Hematopoietic multipotent progenitor cell treated with erythropoietin and hydrocortisone succinate and interleukin-3 and kit ligand, for 15 days (in vitro differentiated cells): ENCODE measurements at places on chromosomes 6 and 20.
A peak's percentile ranks its signal among the peaks of the same experiment; 100 is the strongest.

- DNase-seq = peak; percentile 61
These were observed 67.4 kb downstream of the ZBTB2 start for GRCh38 chr6:151323791-151324487.

DNA sequence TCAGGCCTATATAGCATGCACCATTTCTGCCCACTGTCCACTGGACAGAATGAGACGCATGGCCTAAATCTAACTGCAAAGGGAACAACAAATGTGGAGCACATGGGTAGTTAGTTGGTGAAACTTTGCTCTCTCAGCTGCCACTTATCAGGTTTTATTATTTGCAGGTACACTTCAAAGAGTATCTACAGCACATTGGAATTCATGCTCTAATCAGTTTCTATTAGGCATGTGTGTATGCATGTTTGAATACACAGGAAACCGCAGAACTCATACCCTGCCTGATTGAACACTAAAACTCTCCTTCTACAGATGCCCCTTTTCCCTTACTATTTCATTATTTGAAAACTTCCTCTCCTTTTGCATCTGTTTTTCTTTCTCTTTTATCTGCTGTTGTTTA lies 97.4 kb upstream of the HSF2 start:
- no peak for DNase-seq

GRCh38 chr6:139152892-139153271 lies 18.0 kb downstream of the HECA start:
- DNase-seq = no peak

GRCh38 chr20:42430598-42430997 lies 759.1 kb downstream of the PTPRT start:
- DNase-seq = no peak

GRCh38 chr20:54058420-54059139 lies 11.8 kb downstream of the BCAS1 start:
- DNase-seq = no peak

- no peak for DNase-seq
These were observed 74.7 kb downstream of the SYNJ2 start for GRCh38 chr6:158056355-158056754.

DNA sequence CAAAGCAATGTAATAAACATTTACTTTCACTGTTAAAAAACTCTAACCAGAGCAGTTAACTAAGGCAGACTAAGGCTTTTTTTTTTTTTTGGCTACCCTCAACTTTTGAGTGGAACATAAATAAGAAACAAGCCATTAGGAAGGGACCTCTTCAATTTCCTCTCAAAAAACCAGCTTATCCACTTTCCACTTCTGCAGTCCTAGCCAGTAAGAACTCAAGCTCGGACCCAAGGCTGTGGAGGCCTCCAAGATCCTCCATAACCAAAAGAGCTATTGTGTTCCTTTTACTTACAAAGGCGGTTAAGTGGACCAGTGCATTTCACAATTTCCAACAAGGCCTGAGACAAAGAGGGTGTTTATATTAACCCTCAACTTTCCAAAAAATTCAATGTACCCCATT lies 5.3 kb downstream of the KCNK5 start:
- DNase-seq = no peak

DNA sequence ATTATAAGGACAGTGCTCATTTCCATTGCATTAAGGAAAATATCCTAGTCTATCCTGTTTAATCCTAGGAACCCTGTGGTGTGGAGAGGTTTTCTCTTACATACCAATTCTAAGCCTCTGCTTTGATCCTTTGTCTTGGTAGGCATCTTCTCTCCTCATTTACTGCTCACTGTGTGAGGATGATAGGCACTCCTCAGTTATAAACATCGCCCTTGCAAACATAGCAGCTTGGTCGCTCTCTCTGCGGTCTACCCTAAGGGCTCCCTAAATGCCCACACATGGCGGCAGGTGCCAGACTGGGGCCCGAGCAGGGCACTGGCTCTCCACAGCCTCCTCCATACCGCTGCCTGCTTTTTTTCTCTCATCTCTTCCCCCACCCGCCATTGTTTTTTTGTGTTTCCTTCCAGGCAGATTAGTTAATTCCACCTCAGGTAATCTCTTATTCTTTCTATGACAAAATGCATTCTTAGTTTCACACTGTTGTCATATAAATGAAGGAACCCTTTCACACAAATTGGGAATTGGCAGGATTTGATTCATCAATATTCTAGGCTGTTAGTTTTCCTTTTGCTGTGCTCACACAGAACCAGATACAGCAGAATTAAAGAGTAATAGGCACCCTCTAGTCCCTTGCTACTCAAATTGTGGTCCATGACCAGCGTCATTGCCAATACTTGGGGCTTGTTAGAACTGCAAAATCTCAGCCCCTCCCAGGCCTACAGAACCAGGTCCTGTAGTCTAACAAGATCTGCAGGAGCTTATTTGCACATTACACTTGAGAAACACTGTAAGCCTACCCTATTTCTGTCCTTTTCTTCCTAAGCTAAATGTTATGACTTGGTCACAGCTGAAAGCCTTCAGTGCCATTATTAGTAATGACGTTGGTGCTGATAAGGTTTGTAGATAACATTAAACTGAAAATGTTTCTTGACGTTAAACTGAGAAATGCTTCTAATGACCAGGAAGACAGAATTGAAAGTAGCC lies 36.3 kb downstream of the CARMIL1 start:
- no peak for DNase-seq

GRCh38 chr6:169445661-169446581 lies 192.3 kb upstream of the THBS2 start:
- no peak for DNase-seq

DNA sequence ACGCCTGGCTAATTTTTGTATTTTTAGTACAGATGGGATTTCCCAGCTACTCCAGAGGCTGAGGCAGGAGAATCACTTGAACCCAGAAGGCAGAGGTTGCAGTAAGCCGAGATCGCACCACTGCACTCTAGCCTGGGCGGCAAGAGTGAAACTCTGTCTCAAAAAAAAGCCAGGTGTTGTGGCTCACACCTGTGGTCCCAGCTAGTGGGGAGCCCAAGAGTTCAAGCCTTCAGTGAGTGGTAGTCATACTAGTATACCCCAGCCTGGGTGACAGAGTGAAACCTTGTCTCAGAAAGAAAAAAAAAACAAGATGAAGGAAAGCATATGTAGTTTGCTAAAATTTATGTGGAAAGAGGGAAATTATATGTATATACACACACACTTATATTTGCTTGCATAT lies 20.0 kb upstream of the POU5F1 start:
- no peak for DNase-seq

GRCh38 chr20:25272223-25273000 lies 24.5 kb downstream of the PYGB start:
- no peak for DNase-seq

DNA sequence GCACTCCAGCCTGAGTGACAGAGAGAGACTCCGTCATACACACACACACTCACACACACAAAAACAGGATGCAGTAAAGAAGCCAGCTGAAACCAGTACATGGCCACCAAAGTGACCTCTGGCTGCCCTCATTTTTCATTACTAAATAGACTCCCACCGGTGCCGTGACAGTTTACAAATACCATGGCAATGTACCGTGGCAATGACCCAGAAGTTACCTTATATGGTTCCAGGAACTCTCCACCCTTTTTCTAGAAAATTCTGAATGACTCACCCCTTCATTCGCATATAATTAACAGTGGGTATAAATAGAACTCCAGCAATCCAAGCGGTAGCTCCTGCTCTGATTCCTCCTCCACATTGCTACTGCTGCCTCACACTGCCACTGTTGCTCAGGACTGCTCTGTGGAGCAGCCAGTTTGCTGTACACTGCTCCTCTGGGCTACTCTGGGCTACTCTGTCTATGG lies 57.7 kb downstream of the SNX5 start:
- DNase-seq = no peak

DNA sequence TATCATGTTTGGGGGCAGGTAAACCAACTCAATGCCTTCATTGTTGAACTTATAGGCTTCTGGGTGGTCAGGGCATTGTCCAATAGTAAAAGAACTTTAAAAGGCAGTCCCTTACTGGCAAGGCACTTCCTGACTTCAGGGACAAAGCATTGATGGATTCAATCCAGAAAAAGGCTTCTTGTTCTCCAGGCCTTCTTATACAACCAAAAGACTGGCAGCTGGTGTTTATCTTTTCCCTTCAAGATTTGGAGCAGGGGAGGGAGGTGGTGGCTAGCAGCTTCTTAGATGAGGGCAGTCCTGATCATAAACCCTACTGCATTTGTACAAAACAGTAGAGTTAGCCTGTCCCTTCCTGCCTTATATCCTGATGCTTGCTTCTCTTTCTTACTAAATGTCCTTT lies 57.5 kb downstream of the NCOA3 start:
- DNase-seq = no peak

DNA sequence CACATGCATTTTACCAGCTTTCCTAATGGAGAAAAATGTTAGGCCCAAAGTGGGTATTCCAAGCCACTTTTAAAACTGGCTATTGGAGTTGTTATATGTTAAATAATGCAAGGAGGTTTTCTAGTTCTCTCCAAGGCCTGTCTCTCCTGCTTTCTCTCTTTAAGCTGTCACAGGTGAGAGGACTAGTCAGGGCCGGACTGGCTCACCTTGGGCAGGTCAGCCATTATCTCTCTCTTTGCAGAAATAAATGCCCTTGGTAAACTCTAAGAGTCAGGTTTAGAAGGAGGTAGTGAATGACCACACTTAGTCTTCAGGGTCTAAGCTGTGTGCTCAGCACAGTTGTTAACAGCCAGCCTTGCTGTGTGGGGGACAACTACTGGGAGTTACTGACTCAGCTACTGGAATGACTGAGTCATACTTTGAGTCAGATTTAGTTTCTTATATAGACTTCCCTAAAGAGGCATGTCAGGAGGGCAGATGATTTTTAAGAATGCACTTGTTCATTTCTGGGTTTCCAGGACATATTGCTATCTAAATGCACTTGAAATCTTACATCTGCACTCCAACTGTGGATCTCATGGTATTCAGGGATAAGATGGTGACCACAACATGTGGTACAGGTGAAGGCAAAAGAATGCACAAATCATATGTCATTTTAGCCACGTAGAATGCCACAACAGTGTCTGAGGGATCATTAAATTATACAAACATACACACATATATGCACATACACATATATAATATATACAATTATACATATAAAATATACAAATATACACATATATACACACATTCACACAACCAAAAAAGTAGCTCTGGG lies 719.4 kb downstream of the EPM2A start:
- DNase-seq = no peak

GRCh38 chr6:26260725-26261490 lies 104.1 kb upstream of the BTN3A2 start:
- DNase-seq = no peak

- no peak for DNase-seq
These were observed 11.2 kb downstream of the ZNF337 start for GRCh38 chr20:25685276-25686080.

DNA sequence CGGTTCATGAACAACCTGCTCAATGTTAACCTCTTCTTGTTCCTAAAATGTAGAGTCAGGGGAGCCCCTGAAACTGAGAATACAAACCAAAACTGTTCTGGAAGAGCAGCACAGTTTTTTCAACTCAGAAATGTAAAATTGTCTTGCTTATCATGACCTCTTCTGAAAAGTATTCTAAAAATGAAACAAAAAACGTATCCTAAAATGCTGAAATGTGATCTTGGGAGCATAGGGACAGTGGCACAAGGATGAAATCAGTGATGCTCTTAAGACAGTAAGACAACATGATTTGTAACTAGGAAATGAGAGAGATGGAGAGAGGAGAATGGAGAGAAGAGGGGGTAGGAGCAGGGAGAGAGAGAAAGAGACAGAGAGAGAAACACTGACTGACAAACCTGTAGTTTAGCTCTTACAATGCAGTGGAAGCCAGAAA lies 27.5 kb downstream of the NCOA7 start:
- DNase-seq = no peak

- no peak for DNase-seq
These were observed 60.7 kb downstream of the DTNBP1 start for GRCh38 chr6:15602154-15602553.

DNA sequence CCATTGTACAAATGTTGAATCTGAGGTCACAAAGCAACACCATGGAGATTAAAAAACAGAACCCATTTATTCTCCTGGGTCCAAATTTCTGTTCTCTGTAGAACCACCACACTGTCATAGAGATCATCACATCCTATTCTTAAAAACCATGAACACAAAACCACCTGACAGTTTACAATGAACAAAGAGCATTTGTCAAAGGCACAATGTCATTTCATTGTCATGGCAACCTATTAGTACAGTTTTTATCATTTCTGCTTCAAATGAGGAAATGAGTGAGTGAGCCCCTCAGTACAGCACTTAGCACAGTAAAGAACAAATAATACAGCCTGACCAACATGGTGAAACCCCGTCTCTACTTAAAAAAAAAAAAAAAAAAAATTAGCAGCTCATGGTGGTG lies 23.1 kb upstream of the LAMP5 start:
- DNase-seq = no peak
